DMS79 (cell line): ENCODE measurements at places on chromosomes 12 and 14.

- no peak for DNase-seq
Measured at GRCh38 chr12:19248929-19249602, 119.5 kb downstream of the PLEKHA5 start.

GRCh38 chr14:24908592-24909236 lies 141.2 kb downstream of the STXBP6 start:
- DNase-seq: no peak

- no peak for DNase-seq
Measured at GRCh38 chr12:47819138-47819895, 386 bp downstream of the HDAC7 start.

DNA sequence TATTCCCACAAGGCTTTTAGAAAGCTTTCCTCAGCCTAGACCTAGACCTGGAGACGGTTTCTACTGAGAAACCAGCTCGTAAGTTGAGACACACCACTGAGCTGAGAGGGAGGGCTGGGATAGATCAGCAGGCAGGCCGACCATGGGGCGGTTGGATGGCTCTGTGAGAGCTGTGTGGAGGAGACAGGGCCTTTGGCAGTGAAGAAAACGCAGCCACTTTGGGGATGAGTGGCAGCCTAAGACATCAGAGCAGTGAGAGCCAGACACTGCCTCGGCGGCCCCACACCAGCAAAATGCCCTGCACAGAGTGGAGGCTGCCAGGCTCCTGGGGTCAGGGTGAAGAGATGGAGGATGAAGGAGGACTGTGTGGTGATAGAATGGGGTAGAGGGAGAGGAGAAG lies 46.0 kb downstream of the CACNA2D4 start:
- DNase-seq: no peak

- no peak for DNase-seq
Measured at GRCh38 chr12:78534311-78534710, 330.3 kb upstream of the SYT1 start.

GRCh38 chr14:30440961-30441360 lies 118.0 kb upstream of the G2E3 start:
- no peak for DNase-seq

GRCh38 chr12:8088574-8088973 lies 6.5 kb downstream of the NECAP1 start:
- no peak for DNase-seq

DNA sequence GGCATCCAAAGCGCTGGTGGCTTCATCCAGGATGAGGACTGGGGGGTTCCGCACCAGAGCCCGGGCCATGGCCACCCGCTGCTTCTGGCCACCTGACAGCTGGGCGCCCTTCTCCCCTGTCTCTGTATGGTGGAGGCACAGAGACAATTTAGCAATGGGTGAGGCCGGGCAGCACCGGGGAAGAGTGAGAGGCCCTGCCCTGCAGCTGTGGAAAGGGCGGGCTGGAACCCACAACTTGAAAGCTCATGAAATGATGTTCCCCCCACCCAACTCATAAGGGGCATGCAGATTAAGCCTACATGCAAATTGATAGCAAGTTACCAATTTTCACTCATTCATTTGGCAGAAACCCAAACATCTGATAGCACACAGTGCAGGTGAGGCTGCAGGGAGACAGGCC lies 34.1 kb downstream of the ABCB9 start:
- no peak for DNase-seq

DNA sequence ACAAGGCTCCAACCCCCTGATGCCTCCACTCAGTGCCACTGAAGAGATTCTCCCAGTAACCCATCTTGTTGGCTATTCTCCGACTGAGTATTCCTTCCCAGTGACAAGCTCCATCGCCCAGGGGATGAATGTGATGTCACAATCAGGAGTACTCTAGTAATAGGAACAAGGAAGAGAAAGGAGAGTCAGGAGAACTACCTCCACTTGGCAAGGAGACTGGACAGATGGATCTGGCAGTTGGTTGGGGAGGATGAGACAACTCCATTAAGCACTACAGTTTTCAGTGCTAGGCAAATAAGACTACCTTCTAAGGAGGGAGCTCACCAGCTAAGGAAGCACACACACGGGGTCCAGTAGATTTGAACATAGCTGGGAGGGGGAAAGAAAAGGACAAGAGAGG lies 5.3 kb downstream of the RNF41 start:
- DNase-seq: no peak

DNA sequence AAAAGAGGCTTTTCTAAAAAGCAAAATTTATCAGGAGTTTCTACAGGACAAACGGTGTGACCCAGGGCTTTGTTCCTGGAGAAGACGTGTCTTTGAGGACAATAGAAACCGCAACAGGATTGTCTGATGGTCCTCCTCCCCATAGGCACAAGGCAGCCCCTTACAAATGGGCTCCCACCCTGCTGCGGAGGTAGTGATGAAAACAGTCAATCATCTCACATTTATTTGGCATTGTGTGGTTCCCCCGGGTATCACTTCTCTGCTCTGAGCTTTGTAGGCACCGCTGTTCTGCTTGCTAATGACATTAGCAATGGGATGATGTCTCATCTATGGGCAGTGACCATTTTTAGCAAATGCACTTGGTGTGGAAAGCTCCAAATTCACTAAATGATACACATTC lies 155.5 kb upstream of the TMPO start:
- DNase-seq: no peak

GRCh38 chr12:78864403-78864869 lies at the start of gene SYT1:
Gene SYT1, plus strand, starts transcription at chr12:78864774.
- peak; percentile 82 for DNase-seq

- no peak for DNase-seq
Measured at GRCh38 chr14:102518063-102518648, 8.6 kb upstream of the ANKRD9 start.

GRCh38 chr14:104869669-104870367 lies 4.8 kb downstream of the CEP170B start:
- no peak for DNase-seq

DNA sequence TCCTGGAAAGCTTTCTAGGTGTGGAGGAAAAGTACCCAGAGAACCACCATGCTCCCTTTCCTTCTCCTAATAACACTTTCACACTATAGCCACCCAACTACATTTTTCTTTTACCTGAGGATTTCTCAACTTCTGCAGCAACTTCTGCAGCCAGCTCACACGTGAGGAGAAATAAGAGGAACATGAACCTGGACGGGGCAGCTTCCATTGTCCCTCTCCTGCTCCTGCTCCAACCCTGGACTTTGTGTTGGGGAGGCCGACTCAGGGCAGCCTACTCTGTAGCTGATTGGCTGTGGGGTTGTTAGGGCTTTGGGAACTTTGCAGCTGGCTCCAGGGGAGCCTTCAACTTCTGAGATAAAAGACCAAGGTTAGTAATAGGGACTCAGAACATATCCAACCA lies at the start of gene ERP27:
Gene ERP27 (minus strand): TSS at position 237 of the 400 bp plus-strand sequence. CDS start 29 bp downstream, at position 208.
- no peak for DNase-seq

GRCh38 chr12:124761871-124762270 lies 101.8 kb downstream of the SCARB1 start:
- no peak for DNase-seq

- DNase-seq: no peak
Measured at GRCh38 chr12:94714378-94715114, 64.2 kb upstream of the TMCC3 start.

GRCh38 chr12:127360580-127360979 lies 906.4 kb upstream of the TMEM132C start:
- DNase-seq: no peak

DNA sequence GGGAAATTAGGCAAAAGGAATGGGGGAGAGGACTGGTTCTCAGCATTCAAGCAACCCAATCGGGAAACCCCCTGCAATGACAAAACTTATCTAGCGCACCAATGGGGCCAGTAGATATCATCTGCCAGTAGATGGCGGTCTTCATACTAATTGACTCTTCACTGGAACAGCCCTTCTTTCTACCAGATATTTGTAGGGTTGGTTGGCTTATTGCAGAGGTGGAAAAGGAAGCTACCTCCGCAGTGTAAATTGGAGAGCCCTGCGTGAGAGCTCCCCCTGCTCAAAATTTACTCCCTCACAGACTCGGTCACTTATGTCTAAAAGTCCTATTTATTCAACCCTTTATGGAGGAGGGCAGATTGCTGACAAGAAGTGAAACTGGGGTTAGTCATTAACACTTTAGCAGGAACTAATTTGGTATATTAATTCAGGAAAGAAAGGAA lies 166.1 kb upstream of the CCND2 start:
- no peak for DNase-seq

GRCh38 chr12:6608592-6609281 lies 1.6 kb upstream of the CHD4 start:
- no peak for DNase-seq
